ENCODE measurements at places on chromosomes 16 and 17. TPM values are rescaled to one million over a fixed set of nuclear protein-coding genes. Genes with fewer than 3 reads are reported as not detected.
A peak's percentile ranks its signal among the peaks of the same experiment; 100 is the strongest.

The ELMO3 gene
- 2.1 TPM for total RNA-seq

DNA sequence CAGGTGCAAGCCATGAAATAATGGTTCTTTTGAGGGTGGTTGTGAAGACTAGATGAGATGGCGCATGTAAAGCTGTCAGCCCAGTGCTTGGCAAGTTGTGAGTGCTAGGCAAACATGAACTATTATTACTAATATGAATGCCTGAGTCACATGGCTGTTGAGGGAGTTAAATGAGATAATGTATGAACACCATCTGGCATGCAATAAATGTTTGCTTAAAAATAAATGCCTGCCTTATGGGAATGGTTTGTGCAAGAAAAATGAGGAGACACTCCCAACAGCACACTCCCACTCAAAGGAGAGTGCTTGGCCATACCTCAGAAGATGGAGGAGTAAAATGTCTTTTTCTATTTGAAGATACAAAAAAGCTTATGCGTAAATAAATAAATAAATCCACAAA, 3.6 kb downstream of the MAPK3 start:
- peaks cover 3% of the 10 kb centered on the region for H3K4me1 ChIP-seq
- H3K36me3 ChIP-seq: no peaks in the 10 kb centered on the region
- no peak overlapping the region for H3K27ac ChIP-seq
- peaks cover 5% of the 10 kb centered on the region for H3K27me3 ChIP-seq
- H3K4me3 ChIP-seq: peak overlapping the region; percentile 49
- DNase-seq: no peak

DNA sequence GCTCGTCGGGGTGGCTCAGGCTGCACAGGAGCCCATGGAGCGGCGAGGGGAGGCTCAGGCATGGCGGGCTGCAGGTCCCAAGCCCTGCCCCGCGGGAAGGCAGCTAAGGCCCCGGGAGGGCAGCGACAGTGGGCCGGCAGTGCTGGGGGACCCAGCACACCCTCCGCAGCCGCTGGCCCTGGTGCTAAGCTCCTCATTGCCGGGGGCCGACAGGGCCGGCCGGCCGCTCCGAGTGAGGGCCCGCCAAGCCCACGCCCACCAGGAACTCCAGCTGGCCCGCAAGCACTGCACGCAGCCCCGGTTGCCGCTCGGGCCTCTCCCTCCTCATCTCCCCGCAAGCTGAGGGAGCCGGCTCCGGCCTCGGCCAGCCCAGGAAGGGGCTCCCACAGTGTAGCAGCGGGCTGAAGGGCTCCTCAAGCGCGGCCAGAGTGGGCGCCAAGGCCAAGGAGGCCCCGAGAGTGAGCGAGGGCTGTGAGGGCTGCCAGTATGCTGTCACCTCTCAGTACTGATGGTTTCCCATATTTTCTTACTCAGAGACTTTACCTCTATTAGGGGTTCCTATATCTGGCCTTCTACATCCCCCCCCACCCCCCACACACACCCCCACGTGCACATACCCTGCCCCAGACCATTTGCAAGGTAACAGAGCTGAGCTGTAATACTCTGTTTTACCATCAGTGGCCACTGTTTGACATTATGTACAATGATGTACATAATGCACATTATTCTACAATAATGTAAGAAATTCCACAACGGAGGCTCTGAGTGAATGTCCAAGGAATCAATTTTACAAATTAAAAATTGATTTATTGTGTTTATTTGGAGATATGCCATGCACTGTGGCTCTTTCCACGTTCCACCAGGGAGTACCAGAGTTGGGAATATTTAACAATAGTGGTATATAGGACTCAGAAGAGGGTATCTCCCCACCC, 3.7 kb upstream of the VAT1L start:
- no peak overlapping the region for H3K4me3 ChIP-seq
- peaks cover 5% of the 10 kb centered on the region for H3K4me1 ChIP-seq
- H3K27ac ChIP-seq: no peak overlapping the region
- H3K36me3 ChIP-seq: no peaks in the 10 kb centered on the region
- no peak for DNase-seq

DNA sequence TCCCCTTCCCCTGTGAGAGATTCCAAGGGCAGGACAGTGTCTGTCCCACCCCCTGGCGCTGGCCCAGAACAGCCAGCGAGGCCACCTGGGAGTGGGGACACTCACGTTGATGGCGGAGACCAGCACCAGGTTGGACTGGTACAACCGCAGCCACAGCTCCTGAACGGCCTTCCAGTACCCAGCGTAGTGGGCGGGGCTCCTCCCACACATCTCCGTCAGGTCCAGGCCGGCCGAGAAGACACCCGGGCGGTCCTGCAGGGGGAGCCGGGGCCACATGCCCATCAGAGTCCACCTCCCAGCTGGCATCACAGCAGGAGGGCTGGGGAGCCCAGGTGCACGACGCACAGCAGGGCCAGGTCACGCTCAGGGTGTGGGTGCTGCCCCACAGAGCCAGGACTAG, 7.1 kb downstream of the ECI1 start:
- H3K4me3 ChIP-seq: no peak overlapping the region
- H3K27me3 ChIP-seq: no peaks in the 10 kb centered on the region
- DNase-seq: no peak
- no peak overlapping the region for H3K27ac ChIP-seq
- no peaks in the 10 kb centered on the region for H3K36me3 ChIP-seq
- H3K4me1 ChIP-seq: no peaks in the 10 kb centered on the region

DNA sequence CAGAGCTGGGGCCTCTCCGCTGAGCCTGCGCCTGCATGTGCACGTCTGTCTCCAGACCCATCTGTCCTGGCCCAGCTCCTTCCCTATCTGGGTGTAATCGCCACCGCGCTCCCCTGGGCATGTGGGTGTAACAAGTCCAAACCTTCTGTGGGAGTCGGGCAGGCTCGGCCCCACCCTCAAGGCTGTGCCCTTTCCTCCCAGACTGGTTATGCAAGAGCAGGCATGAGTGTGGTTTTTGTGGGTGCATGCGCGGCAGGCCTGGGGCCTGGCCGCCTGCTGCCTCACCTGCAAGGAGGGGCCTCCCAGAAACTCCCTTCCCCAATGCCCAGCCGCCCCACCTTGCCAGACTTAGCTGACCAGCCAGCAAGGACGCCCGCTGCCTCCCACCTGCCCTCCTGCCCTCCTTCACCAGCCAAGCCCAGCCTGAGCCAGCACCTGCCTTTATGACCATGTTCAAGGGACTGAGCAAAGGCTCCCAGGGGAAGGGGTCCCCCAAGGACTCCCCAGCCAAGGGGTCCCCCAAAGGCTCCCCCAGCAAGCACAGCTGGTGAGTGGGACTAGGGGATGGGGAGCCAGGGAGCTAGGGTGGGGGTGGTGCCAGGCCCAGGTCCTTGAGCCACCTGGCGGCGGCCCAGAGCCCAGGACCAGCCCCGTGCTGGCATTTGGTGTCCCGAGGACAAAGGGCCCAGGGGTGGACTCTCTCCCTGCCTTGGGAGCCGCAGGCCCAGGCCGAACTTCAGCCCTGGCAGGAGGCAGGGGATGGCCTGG, at the start of gene EVPLL:
Gene EVPLL, plus strand, starts transcription at position 342 of the 768 bp plus-strand sequence. CDS start 3,160 bp downstream, outside the sequence.
- H3K4me1 ChIP-seq: no peaks in the 10 kb centered on the region
- peaks cover 6% of the 10 kb centered on the region for H3K27me3 ChIP-seq
- peak; percentile 49 for DNase-seq
- no peak within 1 kb of the TSS for H3K4me3 ChIP-seq

- no peak overlapping the region for H3K27ac ChIP-seq
- no peaks in the 10 kb centered on the region for H3K36me3 ChIP-seq
- H3K4me1 ChIP-seq: peaks cover 4% of the 10 kb centered on the region
- DNase-seq: no peak
Observed at GRCh38 chr17:61235001-61235826, 164.4 kb upstream of the TBX2 start.

All from glutamatergic neuron (in vitro differentiated cells).